NCI-H2171 treated with DMSO at 0.1 percent for 48 hours (cell line): ENCODE measurements at places on chromosomes 6 and 20.

- peak; percentile 17 for DNase-seq
Observed at GRCh38 chr6:125598422-125598821, 151.0 kb upstream of the HEY2 start.

- DNase-seq = no peak
Observed at GRCh38 chr20:59994697-59995122, 36.5 kb downstream of the CDH26 start.

- no peak for DNase-seq
Observed at GRCh38 chr6:46137387-46137786, 7.6 kb downstream of the ENPP4 start.

DNA sequence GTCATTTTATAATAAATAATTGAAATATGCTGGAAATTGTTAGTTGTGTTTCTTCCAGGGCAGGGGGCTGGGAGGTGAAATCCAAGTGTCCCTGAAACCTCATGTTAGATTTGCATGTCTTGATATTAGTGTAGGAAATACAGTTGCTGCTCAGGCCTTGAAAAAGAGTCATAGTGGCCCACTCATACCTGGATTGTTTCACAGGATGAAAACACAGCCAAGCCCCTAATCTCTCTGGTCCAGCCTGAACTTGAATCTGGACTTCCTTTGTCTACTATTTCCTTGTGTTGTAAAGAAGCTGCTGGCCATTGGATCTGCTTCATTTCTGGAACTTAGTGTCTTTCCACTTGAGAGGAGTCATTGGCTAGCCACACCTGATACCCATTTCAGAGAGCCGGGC is 108.8 kb upstream of the JARID2 start:
- DNase-seq = no peak

GRCh38 chr20:59617221-59617620 is 12.9 kb downstream of the PHACTR3 start:
- DNase-seq = no peak

DNA sequence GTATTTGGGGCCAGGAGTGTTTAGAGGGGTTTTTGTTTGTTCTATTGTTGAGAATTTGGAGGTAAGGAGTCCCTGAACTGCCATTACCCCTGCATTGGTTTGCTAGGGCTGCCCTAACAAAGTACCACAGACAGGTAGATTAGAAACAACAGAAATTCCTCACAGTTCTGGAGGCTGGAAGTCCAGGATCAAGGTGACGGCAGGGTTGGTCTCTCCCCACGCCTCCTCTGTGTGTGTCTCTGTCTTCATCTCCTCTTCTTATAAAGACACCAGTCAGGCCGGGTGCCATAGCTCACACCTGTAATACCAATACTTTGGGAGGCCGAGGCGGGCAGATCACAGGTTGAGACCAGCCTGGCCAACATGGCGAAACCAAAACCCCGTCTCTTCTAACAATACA is 97.1 kb upstream of the FAM8A1 start:
- DNase-seq = no peak

GRCh38 chr20:25319241-25320034 is 71.2 kb downstream of the ABHD12 start:
- DNase-seq = peak; percentile 48

- DNase-seq = no peak
Observed at GRCh38 chr6:44779130-44779826, 391.8 kb downstream of the CDC5L start.

GRCh38 chr20:19210391-19211155 is 1.9 kb upstream of the SLC24A3 start:
- DNase-seq = no peak
